ENCODE measurements at places on chromosomes 11 and 22.

DNA sequence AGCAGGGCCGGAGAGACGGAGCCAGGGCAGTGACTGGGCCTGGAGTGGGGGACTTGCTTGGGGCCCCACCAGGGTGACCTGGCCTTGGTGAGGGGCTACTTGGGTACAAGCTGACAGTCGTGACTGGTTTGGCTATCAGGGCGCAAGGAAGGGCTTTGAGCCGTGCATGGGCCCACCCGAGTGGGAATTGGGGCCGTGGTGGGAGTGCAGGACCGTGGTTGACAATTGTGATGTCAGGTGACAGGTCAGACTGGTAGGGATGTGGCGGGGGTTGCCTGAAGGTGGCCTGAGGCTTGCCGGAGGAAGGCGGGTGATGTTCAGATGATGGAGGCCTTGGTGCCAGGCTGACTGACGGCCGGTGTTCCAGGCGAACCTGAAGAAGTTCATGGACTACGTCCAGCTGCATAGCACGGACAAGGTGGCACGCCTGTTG, 5.6 kb downstream of the SHANK3 start:
- no peak for DNase-seq

DNA sequence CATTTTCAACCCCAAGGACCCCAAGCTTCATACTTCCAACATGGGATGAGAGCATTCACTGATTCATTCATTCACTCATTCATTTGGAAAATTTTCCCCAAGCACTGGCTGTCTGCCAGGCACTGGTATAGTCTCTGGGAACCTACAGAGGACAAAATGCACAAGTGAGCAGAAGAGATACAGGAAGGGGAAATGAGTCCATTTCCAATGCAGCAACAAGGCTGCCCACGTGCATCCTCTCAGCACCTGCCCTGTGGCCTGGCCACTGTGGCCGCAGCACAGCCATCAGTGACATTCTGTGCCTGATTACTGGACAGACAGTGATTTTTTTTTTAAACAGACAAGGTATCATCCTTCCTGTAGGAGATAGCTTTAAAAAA, 96.0 kb upstream of the PITPNB start:
- no peak for DNase-seq

GRCh38 chr11:40129266-40129665, 1330.2 kb downstream of the LRRC4C start:
- DNase-seq: no peak

GRCh38 chr11:5004424-5005274, 10.0 kb downstream of the OR51L1 start:
- peak; percentile 13 for DNase-seq

DNA sequence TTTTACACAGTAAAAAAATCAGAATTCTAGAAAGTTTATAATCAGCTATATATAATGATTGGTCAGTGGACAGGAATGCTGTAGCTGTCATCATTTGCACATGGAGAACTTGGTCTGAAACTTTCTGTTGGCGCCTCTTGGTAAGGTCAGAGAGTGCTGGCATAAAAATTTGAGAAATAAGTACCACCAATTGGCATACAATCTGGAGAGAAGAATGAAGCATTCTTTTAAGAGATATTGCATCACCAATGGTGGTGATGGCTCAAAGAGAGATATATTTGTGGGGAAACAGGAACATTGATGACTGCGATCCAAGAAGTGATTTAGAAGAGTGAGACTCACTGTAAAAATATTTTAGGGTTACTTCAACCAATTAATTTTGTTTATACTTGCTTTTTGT, 19.8 kb upstream of the OOSP1 start:
- DNase-seq: no peak

GRCh38 chr11:123474994-123475393, 44.9 kb downstream of the GRAMD1B start:
- DNase-seq: no peak

DNA sequence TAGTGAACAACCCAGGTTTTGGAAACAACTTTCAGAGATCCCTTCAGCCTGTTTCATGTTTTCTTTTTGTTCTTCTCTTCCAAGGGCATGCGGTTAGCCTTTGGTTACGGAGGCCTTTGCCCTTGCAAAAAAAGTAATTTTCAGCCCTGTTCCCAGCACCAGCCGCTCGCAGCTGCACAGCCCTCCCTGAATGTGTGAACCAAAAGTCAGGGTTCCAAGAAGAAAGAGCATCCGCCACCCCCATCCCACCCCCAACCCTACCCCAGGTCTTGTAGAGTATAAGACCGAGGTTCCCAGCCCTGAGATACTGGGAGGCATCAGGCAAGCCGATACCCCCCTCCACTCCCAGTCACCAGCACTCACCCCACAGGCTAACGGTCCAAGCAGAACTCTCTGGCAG, 56.4 kb downstream of the IGLL1 start:
- DNase-seq: no peak

DNA sequence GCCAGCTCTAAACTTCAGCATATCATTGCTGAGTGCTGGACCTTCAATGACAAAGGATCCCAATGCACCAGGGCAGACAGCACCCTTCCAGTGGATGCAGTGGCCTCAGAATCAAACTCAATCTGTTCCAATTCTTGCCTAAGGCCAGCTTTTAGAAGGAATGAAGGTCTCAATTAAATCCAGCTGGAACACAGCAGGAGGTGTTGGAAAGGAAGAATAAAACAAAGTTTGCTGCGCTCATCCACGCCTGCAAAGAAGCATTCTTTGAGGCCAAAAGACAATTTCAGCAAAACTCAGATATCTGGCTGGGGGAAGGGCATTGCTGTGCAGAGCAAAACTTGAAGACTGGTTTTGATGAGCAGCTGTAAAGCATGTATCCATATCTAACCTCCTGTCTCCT, 120.7 kb downstream of the CCDC81 start:
- no peak for DNase-seq

DNA sequence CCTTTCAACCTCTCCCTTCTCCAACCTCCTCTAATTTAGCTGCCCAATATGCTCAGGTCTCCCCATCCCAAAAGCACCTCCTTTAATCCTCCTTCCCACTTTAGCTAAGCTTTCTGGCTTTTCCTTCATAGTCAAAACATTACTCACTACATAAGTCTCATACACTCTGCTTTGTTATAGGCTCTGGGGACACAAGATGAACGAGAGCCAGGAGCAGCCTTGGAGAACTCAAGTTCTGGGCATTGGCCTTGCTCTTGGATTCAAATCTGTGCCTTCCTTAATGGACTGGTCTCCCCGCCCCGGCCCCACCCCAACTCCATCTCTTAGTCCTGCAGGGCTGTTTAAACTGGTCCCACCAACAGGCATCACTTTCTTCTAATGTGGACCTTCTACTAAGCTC, 11.4 kb upstream of the HPX start:
- no peak for DNase-seq

- DNase-seq: no peak
Observed at GRCh38 chr11:95923439-95923727, 524 bp downstream of the MTMR2 start.

GRCh38 chr11:30346068-30346688, 23.3 kb downstream of the ARL14EP start:
- peak; percentile 65 for DNase-seq

- no peak for DNase-seq
Observed at GRCh38 chr11:28969832-28970231, 861.6 kb downstream of the METTL15 start.

DNA sequence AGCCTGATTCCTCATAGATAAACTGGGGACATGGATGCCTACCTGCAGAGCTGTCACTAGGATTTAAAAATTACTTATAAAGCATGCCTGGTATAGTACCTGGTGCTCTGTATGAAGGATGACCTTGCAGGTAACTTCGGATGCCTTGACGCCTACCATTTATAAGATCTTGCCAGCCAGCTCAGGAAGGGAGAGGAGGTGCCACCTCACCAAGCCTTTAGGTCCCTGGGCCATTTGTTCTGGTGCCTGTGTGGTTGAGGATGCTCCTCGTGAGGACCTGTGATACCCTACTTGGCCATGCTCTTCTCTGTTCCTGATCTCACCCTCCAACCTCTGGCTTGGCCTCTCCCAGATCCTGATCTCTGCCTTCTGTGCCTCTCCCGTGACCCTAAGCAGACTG, 85.2 kb downstream of the FDX1 start:
- DNase-seq: no peak

DNA sequence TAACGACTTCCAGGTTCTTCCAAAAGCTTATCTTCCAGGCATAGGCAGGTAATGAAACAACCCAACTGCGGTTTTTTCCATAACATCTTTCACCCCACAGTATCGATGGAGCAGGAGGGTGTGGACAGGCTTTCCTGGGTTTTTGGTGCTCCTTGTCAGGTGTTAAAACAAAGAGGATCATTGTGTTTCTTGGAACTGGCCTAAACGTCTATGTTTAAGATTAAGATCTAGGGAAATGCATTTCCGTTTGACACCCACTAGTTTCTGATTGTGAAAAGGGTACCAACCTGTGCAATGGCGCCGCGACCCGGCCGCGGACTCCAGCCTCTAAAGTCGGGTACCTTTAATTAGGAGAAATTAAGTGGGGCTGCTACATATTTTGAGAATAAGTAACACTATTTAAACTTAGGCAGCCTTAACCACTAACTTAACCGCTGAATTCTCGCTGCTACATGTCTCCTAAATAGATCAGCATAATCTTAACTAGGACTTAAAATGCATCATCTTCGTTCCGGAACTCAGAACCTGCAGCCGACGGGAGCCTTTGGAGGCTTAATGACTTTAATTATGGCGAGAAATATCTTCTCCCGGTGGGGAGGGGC, 31.5 kb downstream of the C22orf31 start:
- DNase-seq: no peak

GRCh38 chr22:35425971-35426800, 26.2 kb downstream of the MCM5 start:
- peak; percentile 8 for DNase-seq

DNA sequence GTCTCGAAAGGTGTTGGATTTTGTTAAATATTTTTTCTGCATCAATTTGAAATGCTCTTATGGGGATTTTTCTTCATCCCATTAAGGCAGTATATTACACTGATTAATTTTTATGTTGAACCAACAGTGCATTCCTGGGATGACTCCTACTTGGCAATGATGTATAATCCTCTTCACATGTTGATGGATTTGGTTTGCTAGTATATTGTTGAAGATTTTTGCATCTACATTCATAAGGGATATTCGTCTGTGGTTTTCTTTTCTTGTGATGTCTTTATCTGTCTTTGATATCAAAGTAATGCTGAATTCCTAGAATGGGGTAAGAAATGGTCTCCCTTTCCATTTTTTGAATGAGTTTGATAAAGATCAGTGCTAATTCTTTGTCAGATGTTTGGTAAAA, 18.7 kb upstream of the SLC35C1 start:
- DNase-seq: no peak

GRCh38 chr22:35838855-35839576, 121.3 kb downstream of the APOL5 start:
- DNase-seq: no peak

DNA sequence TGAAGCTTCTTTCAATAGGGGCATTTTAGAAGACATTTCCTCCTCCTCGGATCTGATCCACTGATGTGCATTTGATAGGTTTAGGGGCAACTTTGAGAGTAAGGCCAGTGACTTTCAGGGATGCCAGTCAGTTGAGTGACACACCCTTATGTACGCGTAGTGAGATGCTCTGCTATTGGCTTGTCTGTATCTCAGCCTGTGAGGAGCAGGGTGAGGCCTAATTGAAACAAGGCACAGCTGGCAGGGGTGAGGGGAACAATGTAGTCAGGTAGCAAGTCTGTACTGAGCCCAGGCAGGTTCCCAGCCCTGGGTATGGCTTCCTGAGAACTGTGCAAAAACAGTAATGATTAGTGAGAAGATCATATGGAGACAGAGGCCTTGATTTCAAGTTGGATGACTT, 61.5 kb downstream of the STIM1 start:
- DNase-seq: no peak

DNA sequence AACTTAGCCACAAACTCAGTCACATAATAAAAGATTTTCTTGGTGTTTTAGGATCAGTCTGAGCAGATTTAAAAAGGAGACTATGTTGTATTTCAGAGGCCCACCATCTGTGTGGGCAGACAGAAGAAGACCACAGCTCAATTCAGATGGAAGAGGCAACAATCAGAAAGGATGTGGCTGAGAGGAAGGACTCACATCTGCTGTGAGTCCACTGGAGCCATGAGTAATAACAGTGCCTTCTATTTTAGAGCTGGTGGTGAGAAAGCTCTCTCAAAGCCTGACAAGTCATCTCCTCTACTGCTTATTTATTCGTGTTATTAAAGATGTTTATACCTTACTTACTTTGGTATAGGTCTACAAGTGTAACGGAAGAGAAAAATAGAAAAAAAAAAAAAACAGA, 357.2 kb downstream of the OPCML start:
- no peak for DNase-seq

DNA sequence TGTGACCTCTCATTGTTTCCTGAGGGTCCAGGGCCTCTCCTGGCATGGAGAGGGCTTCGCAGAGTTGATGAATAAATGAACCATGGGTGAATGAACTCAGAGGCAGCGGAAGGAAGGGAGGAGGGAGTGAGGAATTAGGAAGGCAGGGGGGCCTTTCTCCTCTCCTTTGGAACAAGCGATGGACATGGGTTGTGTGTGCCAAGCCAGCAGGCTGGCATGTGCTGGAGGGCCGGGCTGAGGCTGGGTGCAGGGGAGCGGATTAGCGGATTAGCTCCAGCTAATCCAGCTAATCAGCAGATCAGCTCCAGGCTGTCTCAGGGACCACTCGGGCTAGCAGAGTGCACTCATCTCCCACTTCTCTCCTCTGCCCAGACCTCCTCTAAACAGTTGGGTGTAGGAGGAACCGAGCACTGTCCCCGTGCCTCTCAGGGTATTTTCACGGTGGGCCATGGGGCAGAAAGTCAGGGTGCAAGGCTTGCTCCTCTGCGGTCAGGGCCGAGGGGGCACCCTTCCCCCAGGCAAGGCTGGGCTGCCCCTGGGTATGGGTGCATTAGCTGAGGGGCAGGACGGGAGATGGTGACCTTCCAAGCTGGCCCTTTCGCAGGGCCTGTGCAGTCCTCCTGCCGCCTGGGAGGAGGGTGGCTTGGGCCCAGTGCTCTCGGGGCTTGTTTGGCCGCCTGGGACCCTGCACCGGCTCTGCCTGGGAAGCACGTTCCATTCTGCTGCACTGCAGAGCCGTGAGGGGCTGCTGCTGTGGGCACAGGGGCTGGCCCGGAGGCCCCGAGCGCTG, 120.3 kb upstream of the B3GAT1 start:
- no peak for DNase-seq

- DNase-seq: no peak
Observed at GRCh38 chr11:36295926-36296325, at the start of gene PRR5L. Gene PRR5L (plus strand): TSS chr11:36296288. CDS start chr11:36401122, 104,834 bp downstream.

DNA sequence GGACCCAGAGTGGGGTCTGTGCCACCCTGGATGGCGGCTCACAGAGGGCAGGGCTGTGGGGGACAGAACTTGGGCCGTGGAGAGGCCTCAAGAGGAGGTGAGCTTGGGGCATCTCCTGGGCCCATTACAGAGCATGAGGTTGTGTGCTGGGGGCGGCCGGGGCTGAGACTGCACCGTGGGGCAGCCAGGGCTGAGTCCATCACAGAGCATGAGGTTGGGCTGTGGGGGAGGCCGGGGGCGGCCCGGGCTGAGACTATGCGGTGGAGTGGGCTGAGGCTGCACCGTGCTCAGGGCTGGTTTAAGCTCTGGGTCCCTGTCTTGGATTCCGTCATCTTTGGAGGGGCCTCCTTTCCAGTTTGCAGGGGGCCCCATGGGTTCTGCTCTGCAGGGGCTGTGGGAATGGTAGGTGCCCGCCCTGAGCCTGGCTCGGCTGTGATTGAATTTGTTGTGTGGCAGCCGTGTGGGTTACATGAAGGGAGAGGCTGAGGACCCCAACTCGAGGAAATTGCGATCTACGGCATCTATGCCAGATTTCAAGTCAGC, 38.1 kb upstream of the MUC5AC start:
- no peak for DNase-seq

- DNase-seq: no peak
Observed at GRCh38 chr11:33696931-33697638, 3.5 kb downstream of the C11orf91 start.

GRCh38 chr11:103294516-103294915, 185.3 kb downstream of the DYNC2H1 start:
- DNase-seq: no peak
